Foreskin keratinocyte (primary cell): ENCODE measurements at places on chromosomes 5 and 9. TPM values are rescaled to one million over a fixed set of nuclear protein-coding genes. Genes with fewer than 3 reads are reported as not detected.

GMCL2 gene
- not detected in 2 replicates for total RNA-seq

HNRNPAB gene
- 140 and 167 TPM in 2 replicates for total RNA-seq

CDC20B gene
- not detected in 2 replicates for total RNA-seq

PALM2AKAP2 gene
- total RNA-seq = 6.6 and 8.9 TPM in 2 replicates

ENTREP1 gene
- 0.25 and 0.37 TPM in 2 replicates for total RNA-seq

CD274 gene
- 26.1 and 27.6 TPM in 2 replicates for total RNA-seq
